T follicular helper cell (primary cell): ENCODE measurements at places on chromosomes 7 and 10.
A peak's percentile ranks its signal among the peaks of the same experiment; 100 is the strongest.

DNA sequence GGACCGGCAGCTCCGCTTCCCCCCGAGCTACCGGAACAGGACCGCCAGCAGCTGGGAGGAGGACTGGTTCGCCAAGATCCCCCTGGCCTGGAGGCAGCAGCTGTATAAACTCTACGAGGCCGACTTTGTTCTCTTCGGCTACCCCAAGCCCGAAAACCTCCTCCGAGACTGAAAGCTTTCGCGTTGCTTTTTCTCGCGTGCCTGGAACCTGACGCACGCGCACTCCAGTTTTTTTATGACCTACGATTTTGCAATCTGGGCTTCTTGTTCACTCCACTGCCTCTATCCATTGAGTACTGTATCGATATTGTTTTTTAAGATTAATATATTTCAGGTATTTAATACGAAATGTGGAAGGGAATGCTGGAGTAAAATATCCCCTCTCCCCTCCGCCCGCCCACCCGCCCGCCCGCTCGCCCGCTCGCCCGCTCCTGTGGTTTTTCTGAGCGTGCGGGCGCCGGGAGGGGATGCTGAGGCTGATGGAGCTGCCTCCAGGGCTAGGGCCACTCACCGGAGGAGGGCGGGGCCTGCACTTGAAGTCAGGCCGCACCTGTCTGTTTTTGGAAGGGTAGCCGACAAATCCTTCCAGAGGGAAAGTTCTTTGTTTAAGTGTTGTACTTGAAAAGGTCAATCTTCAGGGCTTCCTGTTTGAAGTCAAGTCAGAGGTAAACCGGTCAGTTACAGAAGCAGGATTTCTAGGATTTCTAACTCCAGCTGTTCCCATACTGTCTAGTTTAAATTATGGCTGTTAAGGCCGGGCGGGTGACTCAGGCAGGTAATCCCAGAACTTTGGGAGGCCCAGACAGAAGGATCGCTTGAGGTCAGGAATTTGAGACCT, 30.5 kb downstream of the CHST12 start:
- DNase-seq: no peak

DNA sequence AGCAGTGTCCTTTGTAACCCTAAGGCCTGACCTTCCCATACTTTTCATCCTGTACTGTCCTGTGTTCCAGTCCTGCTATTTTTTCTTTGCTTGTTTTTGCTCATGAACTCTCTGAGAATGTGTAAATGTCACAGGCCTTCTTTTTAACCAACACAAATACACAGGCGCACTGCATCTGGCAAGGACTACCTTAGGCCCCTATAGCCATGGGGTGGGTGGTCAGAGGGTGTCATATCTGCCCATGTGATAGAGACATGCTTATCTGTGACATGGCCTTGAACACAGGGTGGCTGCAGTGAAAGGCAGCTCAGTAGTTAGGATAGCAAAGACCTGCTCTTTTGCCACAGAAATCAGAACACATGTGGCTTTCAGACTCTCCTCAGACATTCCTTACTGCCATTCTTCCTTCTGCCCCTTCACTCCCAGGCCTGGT, 3.9 kb upstream of the MBL2 start:
- DNase-seq: no peak

- no peak for DNase-seq
Observed at GRCh38 chr10:35083242-35083641, 6.9 kb downstream of the CUL2 start.

- no peak for DNase-seq
Observed at GRCh38 chr10:80137031-80137862, 4.7 kb downstream of the PLAC9 start.

- no peak for DNase-seq
Observed at GRCh38 chr7:106290319-106290718, 5.5 kb upstream of the NAMPT start.

GRCh38 chr7:79977481-79977880, 157.2 kb upstream of the GNAI1 start:
- DNase-seq: no peak

GRCh38 chr7:24401628-24402593, 117.9 kb downstream of the NPY start:
- DNase-seq: no peak

- DNase-seq: no peak
Observed at GRCh38 chr10:45491061-45491460, 117.0 kb downstream of the ALOX5 start.

DNA sequence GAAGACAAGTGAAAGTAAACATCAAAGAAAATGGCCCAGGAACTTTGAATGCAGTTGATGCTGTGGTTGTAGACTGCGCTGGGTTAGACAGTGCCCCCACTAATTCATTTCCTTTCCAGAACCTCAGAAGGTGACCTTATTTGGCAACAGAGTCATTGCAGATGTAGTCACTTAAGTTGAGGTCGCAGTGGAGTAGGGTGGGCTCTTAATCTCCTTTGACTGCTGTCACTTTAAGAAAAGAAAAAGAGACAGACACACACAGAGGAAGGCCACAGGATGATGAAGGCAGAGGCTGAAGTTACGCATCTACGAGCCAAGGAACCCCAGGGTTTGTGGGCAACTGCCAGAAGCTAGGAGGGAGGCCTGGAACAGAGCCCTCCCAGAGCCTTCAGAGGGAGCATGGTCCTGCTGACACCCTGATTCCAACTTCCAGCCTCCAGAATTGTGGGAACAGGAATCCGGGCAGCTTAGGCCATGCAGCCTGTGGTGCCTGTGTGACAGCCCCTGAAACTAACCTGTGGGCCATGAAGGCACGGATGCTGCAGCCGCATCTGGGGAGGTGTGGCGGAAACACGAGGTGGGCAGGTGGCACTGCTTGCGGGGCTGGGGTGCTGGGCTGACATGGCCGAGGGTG, 107.6 kb downstream of the PRKAG2 start:
- no peak for DNase-seq

DNA sequence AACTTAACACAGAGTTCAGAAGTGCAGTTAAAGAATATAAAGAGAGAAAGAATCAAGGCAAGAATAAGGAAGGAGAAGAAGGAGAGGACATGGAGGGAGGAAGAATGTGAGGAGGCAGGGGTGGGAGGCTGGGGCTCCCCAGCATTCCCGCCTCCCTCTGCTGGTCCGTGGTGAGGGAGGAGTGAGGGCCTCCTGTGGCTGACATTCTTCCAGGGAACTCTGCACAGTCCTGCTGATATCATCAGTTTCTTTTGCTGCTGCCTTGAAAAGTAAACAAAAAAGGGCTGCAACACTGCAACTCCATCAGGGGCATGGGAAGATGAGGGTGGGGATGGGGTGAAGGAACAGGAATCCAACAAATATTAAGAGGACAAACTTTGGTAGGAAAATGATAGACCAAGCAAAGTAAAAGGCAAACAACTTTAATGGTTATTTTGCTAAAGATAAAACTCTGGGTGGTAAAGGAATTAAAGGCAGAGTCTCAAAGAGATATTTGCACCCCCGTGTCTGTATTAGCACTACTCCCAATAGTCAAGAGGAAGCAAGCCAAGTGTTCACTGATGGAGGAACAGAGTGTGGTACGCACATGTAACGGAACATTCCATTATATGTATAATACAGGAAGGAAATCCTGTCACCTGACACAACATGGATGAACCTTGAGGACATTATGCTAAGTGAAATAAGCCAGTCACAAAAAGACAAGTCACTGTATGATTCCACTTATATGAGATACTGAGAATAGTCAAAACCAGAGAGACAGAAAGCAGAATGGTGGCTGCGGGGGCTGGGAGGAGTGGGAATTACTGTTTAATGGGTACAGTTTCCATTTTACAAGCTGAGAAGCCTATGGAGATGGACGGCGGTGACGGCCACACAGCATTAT, 8.0 kb upstream of the SPOCK2 start:
- no peak for DNase-seq

GRCh38 chr7:99365318-99366141, 9.0 kb upstream of the ARPC1B start:
- DNase-seq: peak; percentile 64
